ENCODE measurements at places on chromosomes 6 and 20.

- DNase-seq, result peak; percentile 59
Measured at GRCh38 chr6:14217728-14218518, 100.4 kb downstream of the CD83 start.

DNA sequence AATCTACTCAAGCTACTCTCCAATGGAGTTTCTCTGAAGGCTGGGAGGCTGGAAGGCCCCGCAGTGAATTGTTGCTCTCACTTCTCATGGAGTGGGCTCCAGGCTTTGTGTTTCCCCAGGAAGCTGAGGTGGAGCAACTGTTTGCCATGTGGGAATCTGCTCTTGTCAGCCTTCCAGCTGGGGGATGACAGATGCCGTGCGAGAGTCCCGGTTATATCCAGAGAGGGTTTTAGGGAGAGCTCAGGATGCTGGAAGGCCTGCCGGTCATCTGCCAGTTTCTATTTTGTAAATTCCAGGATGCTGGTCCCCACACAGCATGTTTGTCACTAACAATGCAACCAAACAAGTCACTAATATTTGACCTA is 98.2 kb upstream of the NAA20 start:
- no peak for DNase-seq

DNA sequence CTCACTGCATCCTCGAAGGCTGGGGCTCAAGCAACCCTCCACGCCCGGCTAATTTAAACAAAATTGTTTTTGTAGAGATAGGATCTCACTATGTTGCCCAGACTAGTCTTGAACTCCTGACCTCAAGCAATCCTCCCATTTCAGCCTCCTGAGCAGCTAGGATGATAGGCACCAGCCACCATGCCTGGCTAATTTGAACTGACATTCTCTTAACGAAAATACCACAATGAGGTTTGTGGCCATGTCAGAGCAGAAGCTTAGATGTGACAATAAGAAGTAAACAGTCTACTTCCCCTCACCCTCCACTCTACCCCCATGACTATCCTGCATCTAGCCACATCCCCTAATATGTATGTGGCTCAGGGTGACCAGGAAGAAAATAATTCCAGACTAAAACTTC is 74.8 kb upstream of the PLCB4 start:
- no peak for DNase-seq

DNA sequence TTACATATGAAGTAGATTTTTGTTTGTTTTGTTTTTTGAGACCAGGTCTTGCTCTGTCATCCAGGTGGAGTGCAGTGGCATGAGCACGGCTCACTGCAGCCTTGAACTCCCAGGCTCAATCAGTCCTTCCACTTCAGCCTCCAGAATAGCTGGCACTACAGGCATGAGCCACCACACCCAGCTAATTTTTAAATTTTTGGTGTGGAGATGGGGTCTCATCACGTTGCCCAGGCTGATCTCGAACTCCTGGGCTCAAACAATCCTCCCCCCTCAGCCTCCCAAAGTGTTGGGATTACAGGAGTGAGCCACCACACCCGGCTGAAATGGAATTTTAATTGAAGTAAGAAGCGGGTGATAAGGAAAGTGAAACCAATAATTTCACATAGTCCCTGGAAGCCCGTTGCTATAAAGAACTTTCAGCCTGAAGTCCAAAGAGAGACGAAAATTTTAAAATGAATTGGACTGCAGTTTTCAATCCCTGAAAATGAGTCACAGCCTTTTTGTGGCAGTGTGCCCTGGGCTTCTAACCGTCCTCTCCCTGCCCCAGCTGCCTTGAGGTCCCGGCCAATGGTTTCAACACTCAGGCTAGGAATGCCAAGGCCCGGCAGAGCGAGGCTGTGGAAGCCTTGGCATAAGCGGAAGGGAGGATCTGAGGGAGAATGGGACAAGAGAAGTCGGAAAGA is 757 bp downstream of the RAET1E start:
- DNase-seq, result no peak

- DNase-seq, result no peak
Measured at GRCh38 chr6:166724576-166724975, 97.5 kb upstream of the RPS6KA2 start.

DNA sequence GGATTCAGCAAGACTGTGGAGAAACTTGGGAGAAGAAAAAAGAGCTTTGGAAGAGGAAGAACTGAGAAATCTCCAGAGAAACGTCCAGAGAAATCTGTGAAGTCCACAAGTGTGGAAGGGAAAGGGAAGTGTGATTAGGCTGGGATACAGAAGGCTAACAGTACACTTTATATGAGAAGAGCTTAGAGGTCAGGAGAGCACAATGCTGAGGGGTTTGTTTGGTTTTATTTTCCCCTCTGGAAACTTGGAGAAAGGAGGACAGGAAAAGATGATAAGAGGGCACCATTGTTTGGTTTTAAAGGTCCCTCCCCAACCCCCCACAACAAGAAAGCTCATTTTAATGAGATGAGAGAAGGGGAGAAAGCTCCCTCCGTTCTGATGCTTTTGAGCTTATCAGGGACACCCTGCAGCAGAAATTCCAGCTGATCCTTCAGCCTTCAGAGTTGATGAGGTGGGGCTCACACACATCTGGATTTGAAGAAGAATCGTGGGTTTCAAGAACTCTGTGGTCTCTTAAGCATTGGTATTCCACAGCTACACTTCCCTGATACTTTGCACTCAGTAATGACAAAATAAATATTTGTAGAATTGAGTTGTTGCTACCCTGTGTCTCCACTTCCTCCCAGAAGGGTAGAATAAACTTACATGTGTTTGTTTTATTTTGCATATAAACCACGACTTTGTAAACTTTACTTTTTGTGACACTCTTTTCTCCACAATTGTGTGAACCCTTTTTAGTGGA is 1.9 kb downstream of the NT5E start:
- DNase-seq, result no peak

DNA sequence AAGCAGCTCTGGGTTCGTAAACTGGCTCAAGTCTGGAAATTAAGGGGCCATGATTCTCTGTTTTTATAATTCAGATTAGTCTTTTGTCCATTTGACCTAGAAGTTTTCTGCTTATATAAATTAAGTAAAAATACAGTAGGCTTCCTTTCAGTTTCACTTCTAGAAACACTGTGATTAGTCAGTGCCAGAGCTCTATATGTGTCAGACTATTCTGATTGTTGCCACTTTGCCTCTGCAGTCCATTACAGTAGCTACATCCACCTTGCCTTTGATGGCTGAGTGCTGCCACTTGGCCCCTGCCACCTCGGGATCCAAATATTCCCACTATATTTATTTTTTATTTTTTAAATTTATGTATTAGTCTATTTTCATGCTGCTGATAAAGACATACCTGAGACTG is 7.9 kb downstream of the ZC2HC1B start:
- no peak for DNase-seq

DNA sequence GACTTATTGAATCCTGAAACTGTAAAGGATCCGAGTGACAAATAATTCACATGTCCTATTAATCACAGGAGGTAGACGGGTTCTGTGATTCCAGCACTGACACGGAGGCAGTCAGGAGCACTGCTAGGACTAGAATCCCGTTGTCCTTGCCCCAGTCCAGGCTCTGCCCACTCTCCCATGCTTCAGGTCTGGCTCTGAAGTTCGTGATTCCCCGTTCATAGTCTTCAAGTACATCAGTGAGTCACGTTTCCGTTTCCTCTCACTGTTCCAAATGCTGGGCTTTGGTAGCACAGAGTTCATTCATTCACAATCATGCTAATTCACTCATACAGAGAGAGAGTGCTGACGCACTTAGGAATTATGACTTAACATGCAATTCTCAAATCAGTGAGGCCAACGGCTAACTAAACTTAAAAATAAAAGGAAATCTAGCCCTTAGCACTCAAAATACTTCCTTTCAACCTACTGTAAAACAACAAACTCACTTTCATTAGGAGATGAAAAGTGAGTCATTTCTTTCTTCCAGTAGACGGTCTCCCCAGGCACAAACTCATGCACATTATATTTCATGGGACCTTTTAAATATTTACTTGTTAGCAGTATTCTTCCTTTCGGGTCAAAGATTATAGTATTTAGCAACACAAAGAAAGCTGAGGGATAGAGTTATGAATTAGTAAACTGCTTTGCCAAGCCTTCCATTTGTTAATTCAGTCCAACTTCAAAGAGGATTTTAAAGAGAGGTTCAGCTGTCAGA is 94.0 kb upstream of the NHSL1 start:
- no peak for DNase-seq

DNA sequence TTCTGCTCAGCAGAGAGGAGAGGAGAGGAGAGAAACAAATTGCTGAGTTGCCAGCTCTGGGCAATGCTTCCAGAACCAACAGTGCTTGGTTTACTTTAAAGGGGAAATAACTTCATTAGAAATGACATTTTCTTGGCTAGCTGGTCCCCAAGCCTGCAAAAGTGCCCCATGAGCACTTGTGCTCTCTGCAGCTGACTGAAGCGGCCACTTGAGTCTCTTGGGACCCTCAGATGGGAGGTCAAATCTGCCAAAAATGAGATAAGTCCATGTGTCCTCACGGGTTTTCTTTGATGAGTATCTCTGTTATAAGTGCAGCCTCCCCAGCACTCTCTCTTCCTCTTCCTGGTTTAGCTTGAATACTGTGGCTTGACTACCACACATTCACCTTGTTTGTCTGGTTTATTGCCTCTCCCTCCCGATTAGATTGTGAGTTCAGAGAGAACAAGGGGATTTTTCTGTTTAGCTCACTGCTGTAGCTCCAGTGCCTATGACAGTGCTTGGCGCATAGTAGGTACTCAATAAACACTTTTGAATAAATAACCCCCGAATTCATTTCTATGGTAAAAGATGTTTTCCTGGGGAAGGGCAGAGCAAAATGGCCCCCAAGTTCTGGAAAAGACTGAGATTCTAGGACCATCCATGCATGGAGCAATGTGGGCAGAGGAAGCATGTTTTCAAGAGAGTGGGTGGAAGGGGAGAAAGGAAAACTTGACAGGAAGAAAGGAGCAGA is 7.0 kb upstream of the RIN2 start:
- DNase-seq, result no peak

- no peak for DNase-seq
Measured at GRCh38 chr6:13539572-13539971, 34.8 kb upstream of the SIRT5 start.

DNA sequence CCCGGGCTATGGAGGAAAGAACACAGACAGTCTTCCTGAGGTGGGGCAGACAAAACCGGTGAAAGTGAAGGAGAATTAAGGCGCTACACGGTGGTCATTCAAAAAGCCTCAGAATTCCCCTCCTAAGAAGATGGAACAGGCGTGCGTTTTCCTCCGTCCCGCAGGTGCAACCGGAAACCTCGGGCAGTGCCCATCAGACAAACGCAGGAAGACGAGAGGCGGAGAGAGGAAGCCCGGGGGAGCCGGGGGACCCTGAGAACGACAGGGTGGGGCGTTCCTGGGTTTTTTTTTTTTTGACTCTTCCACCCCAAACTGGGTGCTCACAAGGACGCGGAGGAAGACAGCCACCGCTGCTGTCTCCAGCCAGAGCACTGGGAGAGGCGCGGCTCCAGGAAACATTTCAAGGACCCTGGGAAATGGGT is 25.4 kb downstream of the TTLL2 start:
- DNase-seq, result no peak

GRCh38 chr6:82861121-82861520 is 204.5 kb downstream of the UBE3D start:
- no peak for DNase-seq

- DNase-seq, result peak; percentile 63
Measured at GRCh38 chr6:14129575-14129974, 12.0 kb downstream of the CD83 start.

DNA sequence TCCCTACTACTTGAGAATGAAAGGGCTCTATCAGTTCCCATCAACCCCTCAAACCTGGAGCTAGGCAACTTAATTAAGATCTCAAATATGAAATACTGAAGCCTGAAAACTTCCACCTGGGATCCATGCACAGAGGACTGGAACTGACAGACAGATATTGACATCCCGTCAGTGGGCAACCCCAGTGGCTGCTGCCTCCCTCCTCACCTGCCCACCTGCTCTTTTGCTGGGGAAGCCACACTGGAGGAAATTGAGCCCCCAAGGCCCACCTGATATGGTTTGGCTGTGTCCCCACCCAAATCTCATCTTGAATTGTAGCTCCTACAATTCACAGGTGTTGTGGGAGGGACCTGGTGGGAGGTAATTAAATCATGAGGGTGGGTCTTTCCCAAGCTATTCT is 192.8 kb downstream of the LRFN2 start:
- no peak for DNase-seq

DNA sequence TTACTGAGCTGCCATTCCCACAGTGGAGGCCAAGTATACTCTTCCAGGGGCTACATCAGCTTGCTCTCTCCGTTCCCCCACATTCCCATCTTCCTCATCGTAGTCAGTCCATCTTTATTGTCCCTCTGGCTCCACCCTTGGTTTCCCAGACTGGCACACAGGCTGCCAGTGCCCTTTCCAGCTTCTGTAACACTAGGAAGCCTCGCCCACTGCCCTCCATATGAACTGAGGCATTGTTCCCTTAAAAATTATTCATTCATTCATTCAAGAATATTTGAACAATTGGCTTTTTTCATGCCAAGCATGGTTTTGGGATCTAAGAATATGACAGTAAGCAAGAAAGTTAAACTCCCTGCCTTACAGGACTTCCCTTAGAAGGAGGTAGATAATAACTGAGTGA is 14.3 kb downstream of the ROS1 start:
- DNase-seq, result no peak

GRCh38 chr20:3767110-3767426 is 485 bp downstream of the ADISSP start:
- no peak for DNase-seq

DNA sequence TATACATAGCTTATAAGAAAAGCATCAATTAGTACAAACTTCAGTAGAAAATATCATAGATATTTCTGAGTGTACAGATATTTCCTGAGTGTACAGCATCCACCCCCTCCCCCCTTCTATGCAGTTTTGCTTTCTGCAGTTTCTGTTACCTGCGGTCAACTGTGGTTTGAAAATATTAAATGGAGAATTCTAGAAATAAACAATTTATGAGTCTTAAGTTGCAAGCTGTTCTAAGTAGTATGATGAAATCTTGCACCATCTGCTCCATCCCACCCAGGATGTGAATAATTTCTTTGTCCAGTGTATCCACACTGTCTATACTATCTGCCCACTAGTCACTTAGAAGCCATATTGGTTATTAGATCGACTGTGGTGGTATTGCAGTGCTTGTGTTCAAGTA is 15.8 kb upstream of the GPR63 start:
- DNase-seq, result no peak

DNA sequence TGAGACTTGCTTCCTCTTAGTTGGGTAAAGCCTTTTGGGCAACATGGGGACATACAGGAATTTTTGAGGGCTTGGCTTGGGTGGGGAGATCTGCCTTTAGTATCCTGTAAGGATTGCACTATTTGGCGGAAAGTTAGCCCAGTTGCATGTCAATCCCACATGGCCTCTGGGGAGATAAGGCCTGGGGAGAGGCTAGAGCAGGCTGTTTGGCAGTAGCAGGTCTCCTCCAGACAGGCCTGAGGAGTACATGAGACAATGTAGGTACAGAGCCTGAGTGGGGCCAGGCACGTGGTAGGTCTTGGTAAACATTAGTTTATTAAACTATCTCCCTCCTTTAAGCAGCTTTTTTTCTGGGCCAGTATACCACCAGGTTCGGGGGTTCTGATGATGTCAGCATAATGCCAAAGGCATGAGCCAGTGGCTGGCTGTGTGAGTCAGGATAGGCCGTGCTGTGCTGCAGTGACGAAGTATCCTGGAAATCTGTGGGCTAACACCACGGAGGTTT is 147.9 kb downstream of the VEGFA start:
- no peak for DNase-seq

Measured in NCI-H510A treated with DMSO at 0.1 percent for 48 hours (cell line).